ENCODE measurements at places on chromosomes 7 and 10.

GRCh38 chr7:25134358-25135010 is 9.4 kb upstream of the CYCS start:
- DNase-seq, result no peak

- DNase-seq, result no peak
These were observed 29.2 kb upstream of the TNS3 start for GRCh38 chr7:47611045-47611511.

- no peak for DNase-seq
These were observed 623.4 kb upstream of the IGFBP3 start for GRCh38 chr7:46544396-46545008.

DNA sequence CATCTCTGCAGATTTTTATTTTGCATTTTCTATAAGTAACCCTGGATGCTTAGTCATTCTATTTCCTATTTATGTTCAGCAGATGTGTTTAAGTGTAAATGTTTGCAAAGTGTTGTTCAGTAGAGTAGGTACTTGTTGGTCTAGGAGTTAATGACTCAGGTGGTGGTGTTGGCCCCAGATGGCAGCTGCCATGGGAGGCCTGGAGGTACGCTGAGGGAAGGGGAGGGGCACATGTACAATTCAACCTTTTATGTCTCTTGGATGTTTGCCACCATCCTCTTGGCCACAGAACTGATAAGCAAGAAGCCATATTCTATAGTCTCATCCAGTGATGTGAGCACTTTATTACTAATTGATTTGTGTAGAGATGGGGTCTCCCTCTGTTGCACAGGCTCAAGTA is 68.1 kb upstream of the SLC39A12 start:
- no peak for DNase-seq

DNA sequence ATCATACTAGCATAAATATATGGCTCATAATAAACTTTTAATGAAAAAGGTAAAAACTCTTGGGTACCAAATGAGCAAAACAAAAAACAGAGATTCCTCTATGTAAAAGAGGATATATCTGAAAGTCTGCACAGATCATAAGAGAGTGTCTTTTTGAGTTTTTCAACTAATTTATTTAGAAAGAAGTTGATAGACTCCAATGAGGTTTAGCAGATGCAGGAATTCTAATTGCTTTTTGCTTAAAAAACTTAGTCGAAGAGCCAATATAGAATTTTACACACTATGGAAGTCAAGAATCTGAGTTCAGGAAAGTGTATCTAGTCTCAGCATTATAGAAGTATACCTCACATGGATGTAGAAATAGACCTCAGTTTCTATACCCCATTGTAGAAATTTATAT is 3.4 kb upstream of the MLLT10 start:
- DNase-seq, result no peak

DNA sequence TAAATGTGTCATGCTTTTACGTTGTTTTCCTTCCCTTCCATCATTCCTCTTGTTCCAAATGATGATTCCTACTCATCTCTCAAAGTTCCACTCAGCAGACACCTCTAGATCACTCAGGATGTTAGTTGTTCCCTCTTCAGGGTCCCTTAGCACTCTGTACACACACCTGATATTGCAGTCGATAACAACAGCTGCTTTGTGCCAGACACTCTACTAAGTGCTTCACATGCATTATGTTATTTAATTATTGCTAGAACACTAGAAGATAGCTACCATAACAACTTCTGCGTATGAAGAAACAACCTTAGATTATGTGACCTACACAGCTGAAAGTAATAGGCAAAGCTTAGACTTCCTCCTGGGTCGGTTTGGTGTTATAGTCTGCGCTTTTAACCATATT is 29.6 kb downstream of the PCBD1 start:
- DNase-seq, result no peak

GRCh38 chr7:157627033-157627432 is 290.2 kb downstream of the DNAJB6 start:
- DNase-seq, result no peak

- no peak for DNase-seq
These were observed 27.2 kb downstream of the HKDC1 start for GRCh38 chr10:69247313-69247710.
